ENCODE measurements at places on chromosomes 7 and 10.

GRCh38 chr7:84196084-84196503, 1.5 kb upstream of the SEMA3A start:
- peak overlapping the region; percentile 35 for H3K4me3 ChIP-seq
- no peaks in the 10 kb centered on the region for H3K36me3 ChIP-seq
- DNase-seq, result no peak
- H3K4me1 ChIP-seq, result peaks cover 19% of the 10 kb centered on the region

GRCh38 chr7:67553378-67553777, 556.7 kb downstream of the TYW1 start:
- H3K36me3 ChIP-seq, result no peaks in the 10 kb centered on the region
- H3K27ac ChIP-seq, result no peak overlapping the region
- DNase-seq, result no peak

DNA sequence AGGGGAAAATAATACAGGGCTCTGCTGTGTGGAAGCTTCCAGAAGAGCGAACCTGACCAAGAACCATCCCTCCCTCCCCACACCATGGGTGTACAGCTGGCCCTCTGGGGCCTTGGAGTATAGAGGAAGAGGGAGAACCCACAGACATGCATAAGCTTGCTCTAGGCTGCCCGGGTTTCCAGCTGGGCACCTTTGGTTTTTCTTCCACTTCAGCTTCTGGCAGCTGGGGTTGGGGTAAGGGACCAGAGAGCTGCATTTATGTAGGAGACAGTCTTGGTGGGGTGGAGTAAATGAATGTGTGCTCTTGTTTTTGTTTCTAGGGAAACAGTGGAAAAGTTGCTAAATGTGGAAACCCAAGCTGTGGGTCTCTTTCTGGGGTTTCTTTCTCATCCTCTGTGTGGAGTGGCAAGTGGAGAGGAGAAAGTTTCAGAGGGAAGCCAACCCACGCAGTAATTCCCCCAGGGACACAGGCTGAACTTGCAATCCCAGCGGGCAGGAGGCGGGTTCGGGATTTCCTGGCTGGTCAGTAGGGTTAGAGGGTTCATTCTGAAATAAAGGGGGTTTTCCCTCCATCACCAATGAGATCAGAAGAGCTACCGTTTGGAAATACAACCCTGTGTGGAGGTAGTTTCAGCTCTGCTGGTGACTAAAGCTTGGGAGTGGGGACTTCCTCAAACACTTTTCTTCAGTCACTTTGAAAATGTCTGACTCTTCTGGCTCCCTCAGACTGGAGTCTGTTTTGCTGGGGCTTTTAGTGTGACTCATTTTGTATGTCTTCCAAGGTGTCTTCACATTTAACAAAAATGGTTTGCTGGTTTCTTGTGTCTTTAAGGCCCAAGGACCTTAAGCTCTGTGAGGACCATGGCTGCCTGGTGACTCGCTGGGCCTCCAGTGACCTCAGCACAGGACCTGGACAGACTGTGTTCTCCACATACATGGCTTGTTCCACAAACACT, 22.2 kb upstream of the SRGN start:
- DNase-seq, result peak; percentile 80
- H3K36me3 ChIP-seq, result peaks cover 4% of the 10 kb centered on the region
- peak overlapping the region; percentile 64 for H3K27ac ChIP-seq

- H3K4me1 ChIP-seq, result peaks cover 1% of the 10 kb centered on the region
- H3K36me3 ChIP-seq, result no peaks in the 10 kb centered on the region
- no peak for DNase-seq
These were observed 11.3 kb upstream of the FOXK1 start for GRCh38 chr7:4670791-4671190.

GRCh38 chr10:16938952-16939351, 121.7 kb upstream of the RSU1 start:
- peaks cover 2% of the 10 kb centered on the region for H3K4me1 ChIP-seq
- no peak overlapping the region for H3K4me3 ChIP-seq
- H3K27me3 ChIP-seq, result peaks cover 18% of the 10 kb centered on the region

- no peak overlapping the region for H3K4me3 ChIP-seq
- no peaks in the 10 kb centered on the region for H3K36me3 ChIP-seq
- no peak overlapping the region for H3K27ac ChIP-seq
- no peaks in the 10 kb centered on the region for H3K4me1 ChIP-seq
These were observed 42.9 kb upstream of the MET start for GRCh38 chr7:116629051-116629463.

DNA sequence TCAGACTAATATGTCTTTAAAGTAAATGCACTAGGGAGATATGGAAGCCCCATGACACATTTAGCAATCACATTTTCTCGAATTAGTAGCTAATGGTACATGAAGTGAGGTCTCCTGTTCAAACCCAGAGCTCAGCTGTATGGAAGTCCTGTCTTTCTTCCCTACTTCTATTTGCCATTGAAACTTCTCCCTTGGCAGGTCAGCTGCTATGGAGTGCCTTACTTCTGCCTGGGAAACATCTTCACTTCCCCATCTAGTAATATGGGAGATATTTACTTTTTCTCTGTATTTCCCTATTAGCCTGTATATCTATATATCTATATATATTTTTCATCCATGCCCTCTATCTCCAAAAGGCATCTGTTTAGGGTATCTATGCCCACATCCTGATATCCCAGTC, 225.3 kb upstream of the INHBA start:
- DNase-seq, result no peak
- no peaks in the 10 kb centered on the region for H3K4me1 ChIP-seq
- no peaks in the 10 kb centered on the region for H3K36me3 ChIP-seq
- no peak overlapping the region for H3K4me3 ChIP-seq
- H3K27ac ChIP-seq, result no peak overlapping the region

DNA sequence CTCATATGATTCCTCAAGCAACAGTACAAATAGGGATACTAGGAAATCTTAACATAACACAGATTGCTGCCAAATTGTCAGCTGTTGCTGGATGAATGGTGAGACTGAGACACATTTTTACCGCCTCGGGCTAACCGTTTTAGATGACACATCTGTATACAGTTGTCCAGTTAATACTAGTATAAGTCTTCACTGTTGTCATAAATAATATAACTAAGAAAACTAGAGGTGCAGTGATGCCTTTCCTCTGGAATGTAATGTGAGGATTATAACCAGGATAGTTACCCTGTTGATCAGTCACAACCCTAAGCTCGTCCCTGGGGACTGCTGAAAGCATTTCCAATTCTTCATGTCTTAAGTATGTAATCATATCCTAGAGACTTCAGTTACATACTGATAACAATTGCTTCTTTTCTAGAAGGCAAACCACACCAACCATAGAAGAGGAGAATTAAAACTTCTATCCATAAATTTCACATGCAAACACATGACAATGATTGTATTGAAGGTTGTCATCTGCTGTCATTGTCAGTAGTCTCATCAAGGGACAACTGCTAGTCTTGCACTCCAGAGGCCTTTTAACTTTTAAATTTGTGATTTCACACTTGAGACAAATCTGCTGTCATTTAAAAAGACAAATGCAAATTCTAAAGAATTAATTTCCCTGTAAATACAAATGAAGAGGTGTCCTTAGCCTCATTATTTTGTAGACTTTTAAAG, 100.4 kb upstream of the SEMA3D start:
- H3K4me3 ChIP-seq, result no peak overlapping the region
- no peaks in the 10 kb centered on the region for H3K36me3 ChIP-seq
- no peak for DNase-seq

DNA sequence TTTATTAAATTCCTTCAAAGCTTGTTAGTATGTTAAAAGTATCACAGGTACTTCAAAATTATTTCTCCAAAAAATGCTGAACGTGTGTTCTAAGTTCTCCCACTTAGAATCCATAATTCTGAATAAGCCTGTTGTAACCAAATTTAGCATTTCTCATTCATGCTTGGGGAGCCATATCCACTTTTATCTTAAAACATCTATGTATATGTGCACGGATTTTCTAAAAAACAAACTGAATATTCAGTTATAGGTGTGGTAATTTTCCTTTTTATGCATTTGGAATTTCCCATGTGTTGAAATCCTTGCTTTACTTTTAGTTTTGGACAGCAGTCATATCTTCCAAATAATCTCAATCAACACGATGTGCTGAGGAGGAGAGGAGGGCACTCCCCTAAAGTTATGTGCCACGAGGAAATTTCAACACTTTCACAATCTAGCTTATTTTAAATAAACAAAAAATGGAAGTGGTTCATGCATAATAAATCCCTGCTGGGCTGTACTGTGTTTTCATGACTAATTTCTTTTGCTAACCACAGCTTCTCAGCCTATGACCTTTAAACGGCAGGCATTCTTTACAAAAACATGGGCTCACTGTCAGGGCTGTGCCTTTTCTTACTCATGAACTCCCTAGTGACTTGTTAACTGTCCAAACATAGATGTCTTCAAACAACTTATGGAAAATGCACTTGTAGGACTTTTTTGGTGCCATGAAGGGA, 380.3 kb upstream of the SEMA3C start:
- H3K4me3 ChIP-seq, result no peak overlapping the region
- H3K4me1 ChIP-seq, result no peaks in the 10 kb centered on the region
- no peaks in the 10 kb centered on the region for H3K36me3 ChIP-seq
- H3K27me3 ChIP-seq, result no peaks in the 10 kb centered on the region

- no peak overlapping the region for H3K27ac ChIP-seq
- H3K4me3 ChIP-seq, result no peak overlapping the region
- DNase-seq, result no peak
- H3K27me3 ChIP-seq, result no peaks in the 10 kb centered on the region
- H3K4me1 ChIP-seq, result peaks cover 7% of the 10 kb centered on the region
These were observed 8.1 kb downstream of the IRF5 start for GRCh38 chr7:128945668-128946366.

DNA sequence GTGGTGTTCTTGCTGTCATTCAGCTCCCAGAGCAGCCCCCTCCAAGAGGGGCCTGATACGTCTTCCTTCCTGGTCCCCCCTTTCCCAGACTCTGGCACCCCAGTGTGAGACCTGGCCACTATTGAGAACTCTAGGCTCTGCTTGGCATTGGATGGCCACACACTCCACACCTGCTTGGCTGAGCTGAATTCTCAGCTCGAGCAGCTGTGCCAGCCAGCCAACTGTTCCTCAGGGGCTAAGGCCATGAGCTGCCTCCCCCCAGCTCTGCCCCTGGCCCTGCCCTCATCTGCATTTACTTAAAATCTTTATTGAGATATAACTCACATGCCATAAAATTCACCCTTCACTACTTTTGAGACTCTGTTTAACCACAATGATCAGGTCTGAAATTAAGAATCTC, 6.7 kb downstream of the TLL2 start:
- H3K27me3 ChIP-seq, result peaks cover 32% of the 10 kb centered on the region
- no peak overlapping the region for H3K27ac ChIP-seq
- DNase-seq, result no peak
- H3K4me1 ChIP-seq, result peaks cover under 1% of the 10 kb centered on the region
- H3K4me3 ChIP-seq, result no peak overlapping the region
- no peaks in the 10 kb centered on the region for H3K36me3 ChIP-seq

DNA sequence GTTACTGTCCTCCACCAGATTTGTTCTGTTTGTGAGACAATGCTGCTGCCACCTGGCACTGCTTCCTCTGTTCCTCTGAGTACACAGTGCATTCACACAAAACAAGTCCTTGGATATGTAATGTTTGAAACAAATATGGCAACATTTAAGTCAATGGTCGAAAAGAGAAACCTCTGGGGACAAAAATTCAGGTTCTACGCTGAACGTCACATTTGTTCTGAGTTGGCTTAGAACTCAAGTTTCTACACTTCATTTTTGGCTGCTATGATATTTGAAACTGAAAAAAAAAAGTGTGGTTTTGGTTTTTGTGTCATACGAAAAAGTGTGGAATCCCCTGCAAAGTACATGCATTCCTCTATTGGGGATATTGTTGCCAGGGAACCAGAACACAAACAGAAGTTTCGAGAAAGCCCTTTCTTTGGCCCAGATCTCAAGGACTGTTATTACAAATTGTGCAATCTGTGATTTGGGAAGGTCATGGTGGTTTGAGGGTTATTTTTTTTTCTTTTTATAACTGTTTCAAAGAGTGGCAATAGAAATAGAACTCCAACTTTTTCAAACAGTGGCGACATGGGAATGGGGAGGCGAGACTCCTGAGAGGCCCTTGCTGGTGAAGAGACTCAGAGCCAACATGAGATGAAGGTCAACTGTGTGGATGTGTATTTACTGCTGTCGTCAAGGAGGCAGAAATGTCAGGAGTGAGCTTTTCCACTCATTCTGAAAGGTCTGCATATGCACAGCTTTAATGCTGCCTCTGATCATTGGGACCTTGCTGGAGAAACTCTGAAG, 127.5 kb downstream of the CUBN start:
- peak overlapping the region; percentile 62 for H3K27ac ChIP-seq
- peaks cover 3% of the 10 kb centered on the region for H3K36me3 ChIP-seq
- peak overlapping the region; percentile 61 for H3K4me3 ChIP-seq

DNA sequence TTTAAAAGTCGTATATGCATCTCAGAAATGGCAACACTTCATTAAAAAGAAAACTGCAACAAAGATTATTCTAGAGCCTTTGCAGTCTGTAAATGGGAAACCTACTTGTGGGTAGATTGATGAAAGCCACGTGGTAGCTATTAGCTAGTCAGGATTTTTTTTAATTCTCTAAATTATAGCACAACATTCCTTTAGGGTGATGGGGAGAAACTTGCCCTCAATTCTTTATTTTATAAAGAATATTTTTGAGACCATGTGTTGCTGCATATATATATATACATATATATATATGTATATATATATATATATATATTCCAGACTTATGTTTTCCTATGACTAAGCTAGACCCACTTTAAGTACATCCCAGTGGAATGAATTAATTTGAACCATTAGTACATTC, 118.0 kb downstream of the PPP1R3A start:
- H3K27ac ChIP-seq, result no peak overlapping the region
- H3K36me3 ChIP-seq, result no peaks in the 10 kb centered on the region
- no peak overlapping the region for H3K4me3 ChIP-seq
- no peak for DNase-seq
- H3K27me3 ChIP-seq, result no peaks in the 10 kb centered on the region
- H3K4me1 ChIP-seq, result no peaks in the 10 kb centered on the region

DNA sequence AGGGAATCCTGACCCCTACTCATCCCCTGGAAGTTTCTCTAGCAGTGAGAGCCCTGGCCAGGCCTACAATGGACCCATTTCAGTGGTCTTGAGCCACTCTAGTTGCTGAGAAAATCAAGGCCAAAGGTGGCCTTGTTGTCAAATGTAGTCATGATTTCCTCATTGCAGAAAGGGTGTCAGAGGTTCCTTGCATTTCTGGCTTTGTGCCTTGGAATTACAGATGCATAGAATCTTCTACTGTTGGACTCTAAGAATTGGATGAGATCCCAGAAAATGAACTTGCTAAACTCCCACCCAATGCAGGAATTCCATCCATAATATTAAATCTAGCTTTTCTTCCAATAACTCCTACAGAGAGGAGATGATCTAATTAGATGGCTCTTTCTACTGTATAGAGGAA, 12.2 kb downstream of the CPA2 start:
- H3K27ac ChIP-seq, result no peak overlapping the region
- peaks cover 7% of the 10 kb centered on the region for H3K4me1 ChIP-seq
- no peak for DNase-seq
- H3K36me3 ChIP-seq, result no peaks in the 10 kb centered on the region
- no peak overlapping the region for H3K4me3 ChIP-seq

DNA sequence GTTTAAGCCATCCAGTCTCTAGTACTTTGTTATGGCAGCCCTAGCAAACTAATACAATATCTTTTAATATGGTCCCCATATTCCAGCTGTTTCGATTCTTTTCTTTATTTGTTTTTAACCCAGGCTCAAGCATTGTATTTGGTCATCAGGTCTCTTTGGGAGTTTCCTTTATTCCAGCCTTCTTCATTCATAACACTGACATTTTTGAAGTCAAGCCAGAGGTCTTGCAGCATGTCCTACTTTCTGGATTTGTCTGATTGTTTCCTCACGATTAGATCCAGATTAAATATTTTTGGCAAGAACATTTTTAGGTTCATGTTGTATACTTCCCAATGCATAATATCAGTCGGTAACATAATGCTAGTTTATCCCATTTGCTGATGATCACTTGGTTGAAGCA, 11.8 kb downstream of the SLC25A13 start:
- peaks cover 35% of the 10 kb centered on the region for H3K4me1 ChIP-seq
- no peak overlapping the region for H3K27ac ChIP-seq
- H3K27me3 ChIP-seq, result no peaks in the 10 kb centered on the region
